ENCODE measurements at places on chromosomes 11 and 22.

DNA sequence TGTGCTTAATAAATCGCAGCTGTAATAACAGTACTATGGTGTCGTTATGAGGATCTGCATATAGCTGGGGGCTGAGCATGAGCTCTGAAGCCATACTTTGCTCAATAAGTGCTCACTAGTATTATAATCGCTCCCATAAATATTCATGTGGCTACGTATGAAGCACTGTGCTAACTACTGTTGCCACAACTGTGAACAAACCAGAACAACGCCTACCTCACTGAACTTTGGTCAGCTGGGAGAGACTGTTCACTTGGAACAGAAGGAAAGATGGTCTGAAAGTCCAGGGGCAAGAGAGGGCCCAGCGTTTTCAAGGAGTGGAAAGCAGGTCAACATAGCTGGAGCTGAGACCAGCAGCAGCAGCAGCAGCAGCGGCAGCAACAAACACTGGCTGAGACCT lies 141.6 kb downstream of the EFCAB6 start:
- no peak for DNase-seq

DNA sequence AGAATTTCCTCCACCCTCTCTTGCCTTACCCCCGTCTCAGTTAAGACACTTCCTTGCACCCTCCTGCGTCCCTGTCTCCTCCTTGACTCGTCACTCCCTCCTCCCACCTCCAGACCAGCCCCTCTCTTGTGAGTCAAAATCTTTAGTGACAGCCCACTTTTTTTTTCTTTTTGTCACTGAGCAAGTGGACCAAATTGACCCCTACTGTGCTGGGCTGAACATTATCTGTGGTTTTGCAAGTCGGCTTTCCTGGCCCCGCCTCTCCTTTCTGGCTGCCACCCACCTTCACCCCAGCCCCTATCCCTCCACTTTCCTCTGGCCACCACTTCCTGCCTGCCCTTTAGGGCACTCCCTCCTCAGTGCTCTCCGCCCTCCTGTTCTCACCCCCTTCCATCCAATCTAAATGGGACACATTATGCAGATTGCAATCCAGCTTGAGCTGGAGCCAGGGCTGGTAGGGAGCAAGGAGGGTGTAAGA lies at the start of gene APLNR:
Gene APLNR (minus strand): TSS at position 47 of the 478 bp plus-strand sequence. CDS start 246 bp downstream, outside the sequence.
- no peak for DNase-seq

DNA sequence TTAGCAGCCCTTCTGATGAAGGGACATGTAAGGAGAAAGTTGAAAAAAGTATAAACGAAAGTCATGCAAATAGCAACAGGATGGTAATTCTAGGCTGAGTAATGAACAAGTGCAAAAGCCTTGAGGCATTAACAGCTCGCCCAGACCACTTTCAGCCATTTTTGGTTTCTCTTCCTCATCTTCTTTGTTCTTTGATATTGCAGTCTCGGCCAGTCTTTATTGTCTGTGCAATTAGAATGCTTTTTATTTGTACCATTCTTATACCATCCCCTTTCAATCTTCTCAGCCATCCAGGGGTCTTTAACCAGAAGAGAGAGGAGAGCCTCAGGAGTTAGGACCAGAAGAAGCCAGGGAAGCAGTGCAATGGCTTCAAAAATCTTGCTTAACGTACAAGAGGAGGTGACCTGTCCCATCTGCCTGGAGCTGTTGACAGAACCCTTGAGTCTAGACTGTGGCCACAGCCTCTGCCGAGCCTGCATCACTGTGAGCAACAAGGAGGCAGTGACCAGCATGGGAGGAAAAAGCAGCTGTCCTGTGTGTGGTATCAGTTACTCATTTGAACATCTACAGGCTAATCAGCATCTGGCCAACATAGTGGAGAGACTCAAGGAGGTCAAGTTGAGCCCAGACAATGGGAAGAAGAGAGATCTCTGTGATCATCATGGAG lies 7.3 kb downstream of the TRIM34 start:
- no peak for DNase-seq

DNA sequence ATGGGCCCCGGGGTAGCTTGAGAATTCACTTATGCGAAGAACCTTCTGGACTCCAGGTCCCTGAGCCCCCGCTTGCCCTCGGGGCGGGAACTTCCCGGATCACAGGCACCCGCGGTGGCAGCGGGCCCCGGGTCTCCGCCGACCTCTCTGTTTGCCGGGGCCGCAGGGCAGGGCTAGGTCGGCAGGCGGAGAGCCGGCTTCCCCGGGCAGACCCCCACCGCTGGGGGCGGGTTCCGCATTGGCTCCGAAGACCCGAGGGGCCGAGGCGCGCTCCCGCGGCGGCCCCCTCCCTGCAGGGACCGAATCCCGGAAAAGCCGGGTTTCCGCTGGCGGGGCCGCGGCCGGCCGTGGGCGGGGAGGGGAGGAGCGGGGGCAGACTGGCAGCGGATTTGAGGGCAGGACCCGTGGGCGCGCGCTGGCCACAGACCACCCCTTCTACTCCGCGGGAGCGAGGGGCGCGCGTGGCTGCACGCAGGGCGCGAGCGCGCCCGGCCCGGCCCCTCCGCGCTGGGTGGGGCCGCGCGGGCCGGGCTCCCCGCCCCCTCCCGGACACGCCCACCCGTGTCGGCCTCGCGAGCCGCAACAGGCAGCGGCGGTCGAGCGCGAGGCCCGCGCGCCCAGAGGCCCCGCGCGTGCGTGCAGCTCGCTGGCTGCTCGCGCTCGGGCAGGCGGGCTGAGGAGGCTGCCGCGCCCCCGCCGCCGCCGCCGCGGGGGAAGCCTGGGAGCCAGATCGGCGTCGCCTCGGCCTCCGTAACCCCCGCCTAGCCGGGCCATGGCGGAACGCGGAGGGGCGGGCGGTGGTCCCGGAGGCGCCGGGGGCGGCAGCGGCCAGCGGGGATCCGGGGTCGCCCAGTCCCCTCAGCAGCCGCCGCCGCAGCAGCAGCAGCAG lies at the start of gene PACS1:
Gene PACS1 (plus strand): TSS at position 558 of the 889 bp plus-strand sequence. CDS start 215 bp downstream, at position 773.
- peak; percentile 89 for DNase-seq

DNA sequence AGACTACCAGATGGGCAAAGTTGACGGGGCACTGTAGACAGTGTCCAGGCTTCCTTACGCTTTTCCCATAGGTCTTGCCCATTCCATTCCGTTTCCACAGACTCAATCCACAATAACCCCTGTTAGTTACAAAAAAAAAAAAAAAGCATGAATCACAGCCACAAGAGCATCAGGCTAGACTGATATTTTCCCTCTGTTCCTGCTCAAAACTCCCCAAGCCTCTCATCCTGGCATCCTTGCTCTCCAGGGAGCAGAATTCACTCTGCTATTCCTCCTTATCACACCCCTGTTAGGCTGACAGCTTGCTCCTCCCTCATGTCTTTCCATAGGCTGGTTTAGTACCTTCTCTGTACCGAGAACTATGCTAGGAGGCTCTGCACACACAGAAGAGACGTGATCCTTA lies 42.2 kb downstream of the TMEM123 start:
- DNase-seq: peak; percentile 54

GRCh38 chr22:38638728-38639127 lies 17.5 kb downstream of the FAM227A start:
- DNase-seq: no peak

DNA sequence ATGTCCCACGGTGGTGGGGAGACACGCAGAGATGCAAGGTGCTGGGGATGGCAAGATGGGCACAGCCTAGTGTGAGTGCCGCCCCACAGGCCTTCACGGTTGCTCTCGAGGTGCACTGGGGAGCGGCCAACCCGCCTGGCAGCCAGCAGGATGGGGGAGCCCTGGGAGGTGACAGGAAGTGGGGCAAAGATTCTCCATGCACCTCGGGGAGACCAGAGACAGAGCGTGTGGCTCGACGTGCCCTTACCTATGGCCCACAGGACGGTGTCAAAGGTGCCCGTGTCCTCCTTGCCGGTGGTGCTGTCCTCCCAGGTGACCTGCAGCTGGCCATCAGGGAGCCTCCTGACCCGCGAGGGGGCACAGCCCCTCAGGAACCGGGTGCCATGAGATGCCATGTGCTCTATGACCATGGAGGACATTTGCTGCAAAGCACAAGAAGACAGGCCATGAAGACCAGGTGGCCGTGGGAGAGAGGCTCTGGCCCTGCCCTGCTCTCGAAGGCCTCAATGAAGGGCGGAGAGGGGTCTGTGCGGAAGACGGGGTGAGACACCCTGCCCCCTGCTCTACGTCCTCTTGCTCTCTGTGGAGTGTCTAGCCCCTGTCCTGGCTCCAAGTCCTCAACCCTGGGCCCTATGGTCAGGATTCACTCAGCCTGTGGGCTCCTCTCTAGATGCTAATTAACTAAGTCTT lies 40.6 kb upstream of the GNB1L start:
- DNase-seq: no peak

GRCh38 chr11:123197711-123198110 lies 2.7 kb upstream of the CLMP start:
- DNase-seq: no peak

DNA sequence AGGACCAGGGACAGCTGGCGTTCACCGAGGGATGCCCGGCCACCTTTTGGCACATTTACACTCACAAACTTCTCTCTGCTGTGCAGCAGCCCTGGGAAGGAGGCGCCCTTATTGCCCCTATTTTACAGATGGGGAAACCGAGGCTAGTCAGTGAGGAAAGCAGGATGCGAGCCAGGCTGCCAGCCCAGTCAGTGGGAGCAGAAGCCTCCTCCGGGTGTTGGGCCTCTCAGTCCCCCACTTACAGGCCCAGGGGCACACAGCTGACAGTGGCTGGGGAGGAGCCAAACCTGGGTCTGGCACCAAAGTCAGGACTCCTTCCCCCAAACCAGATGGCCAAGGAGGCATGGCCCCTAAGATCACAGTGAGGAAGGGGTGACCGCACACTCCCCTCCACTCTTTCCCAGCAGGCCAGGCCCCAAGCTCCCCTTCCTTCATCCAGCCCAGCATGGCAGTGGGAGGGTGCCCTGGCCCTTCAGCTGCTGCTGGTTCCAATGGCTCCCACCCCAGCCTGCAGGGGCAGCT lies 121.4 kb upstream of the ANO1 start:
- no peak for DNase-seq

Data from hepatic stellate cell (primary cell).